ENCODE measurements at places on chromosomes 11 and 22.

GRCh38 chr11:83540112-83540675 lies 254.0 kb upstream of the CCDC90B start:
- no peak for DNase-seq

DNA sequence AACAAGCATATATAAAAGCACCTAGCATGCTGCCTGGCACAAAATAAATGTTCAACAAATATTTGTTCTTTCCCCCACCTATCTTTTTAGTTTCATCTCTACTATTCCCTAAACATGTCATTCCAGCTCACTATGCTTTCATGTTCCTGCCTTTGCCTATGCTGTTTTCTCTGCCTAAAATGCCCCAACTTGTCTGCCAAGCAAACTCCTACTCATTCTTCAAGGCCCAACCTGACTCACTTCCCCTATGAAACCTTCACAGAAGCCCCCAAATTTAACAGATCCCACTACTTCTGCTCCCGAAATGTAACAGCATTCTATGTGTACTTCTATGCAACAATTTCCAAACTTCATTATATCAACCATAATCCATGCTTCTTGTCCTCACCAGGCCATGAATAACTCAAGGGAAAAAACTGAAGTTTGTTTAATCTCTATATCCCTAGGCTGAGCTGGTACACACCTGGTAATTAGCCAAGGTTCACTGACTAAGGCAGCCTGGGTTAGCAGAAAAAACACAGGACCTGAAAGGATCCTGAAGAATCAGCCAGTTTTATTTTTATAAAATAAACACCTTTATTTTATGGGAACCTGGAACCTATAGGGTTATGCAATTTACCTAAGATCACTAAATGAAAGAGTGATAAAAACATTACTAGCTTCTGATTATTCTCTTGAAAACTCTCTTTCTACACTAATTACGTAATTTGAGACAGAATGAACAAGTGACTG lies 72.2 kb downstream of the PAK1 start:
- no peak for DNase-seq

DNA sequence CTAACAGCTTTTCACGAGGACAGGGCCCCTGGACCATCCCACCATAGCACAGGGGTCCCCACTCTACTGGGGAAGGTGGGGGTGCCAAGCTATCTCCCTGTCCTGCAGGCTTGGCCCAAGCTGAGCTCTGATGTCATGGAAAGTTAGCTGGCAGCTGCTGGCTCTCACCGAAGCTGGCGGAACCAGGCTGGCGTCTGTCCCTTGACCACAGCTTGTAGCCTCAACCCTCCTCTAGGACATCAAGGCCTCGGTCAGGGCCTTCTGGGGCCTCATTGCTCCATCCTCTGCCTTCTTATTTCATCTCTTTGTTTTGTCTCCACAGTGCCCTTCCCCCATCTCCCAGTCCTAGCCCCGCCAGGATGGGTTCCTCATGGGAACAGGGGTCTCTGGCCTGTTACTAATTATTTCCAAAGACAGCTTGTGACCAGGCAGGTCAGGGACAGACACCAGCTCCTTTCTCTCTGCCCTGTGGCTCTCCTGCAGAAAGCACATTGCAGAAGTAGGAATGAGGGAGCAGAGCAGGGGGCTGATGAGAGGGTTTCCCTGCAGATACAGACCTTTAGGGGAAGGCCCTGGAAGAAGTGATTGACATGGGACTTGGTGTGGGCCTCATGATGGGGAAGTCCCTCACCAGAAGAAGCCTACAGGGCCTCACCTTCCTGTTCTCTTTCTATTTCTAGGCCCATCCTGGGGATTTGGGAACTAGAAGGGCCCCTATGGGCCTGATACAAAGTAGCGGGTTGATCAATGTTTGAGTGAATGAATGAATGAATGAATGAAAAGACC lies 97.5 kb upstream of the ALX4 start:
- DNase-seq, result no peak

GRCh38 chr22:27874764-27875163 lies 44.3 kb downstream of the PITPNB start:
- no peak for DNase-seq

DNA sequence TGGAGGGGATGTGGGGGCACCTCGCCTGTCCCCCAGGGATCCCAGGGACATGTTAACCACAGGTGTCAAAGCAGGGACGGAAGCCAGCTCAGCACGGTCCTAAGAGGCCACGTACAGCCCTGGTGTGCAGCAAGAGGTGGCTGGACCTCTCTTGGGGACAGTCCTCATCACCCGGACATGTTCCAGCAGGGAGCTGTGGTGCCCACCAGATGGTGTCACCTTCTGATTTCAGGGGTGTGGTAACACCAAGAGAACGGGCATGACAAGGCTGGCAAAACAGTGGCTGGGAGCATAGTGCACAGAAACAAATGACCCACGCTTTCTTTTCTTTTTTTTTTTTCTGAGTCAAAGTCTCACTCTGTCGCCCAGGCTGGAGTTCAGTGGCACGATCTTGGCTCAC lies 25.6 kb upstream of the COMT start:
- DNase-seq, result no peak

DNA sequence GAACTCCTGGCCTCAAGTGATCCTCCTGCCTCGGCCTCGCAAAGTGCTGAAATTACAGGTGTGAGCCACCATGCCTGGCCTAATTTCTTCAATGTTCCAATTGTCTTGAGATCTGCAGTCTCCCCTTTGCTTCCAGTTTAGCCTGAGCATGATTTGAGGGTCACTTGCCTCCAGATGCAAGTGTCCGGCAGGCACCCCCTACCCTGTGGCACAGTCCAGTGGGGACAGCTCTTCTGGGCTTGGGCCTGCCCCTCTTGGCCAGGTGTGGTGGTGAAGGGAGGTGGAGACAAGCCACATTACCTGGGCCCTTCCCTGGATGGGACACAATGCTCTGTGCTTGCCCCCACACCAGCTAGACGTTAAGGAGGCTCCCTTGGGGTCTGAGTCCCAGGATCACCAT lies 21.3 kb upstream of the CACNG2 start:
- no peak for DNase-seq

DNA sequence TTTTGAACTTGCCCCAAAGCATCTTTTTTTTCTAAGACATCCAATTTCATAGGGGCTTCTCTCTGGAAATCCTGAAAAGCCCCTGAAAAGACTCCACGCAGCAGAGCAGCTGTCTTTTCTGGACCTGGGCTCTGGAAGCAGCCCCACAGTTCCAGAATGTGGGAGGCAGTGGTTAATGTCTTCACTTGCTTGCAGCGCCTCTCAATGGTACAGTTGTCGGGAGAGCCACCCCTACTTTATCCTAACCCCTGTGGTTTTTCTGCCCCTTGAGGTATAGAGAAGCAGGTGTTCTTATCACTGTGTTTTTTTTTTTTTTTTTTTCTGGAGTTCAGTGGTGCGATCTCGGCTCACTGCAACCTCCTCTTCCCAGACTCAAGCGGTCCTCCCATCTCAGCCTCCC lies 83.4 kb upstream of the SORL1-AS1 start:
- no peak for DNase-seq

DNA sequence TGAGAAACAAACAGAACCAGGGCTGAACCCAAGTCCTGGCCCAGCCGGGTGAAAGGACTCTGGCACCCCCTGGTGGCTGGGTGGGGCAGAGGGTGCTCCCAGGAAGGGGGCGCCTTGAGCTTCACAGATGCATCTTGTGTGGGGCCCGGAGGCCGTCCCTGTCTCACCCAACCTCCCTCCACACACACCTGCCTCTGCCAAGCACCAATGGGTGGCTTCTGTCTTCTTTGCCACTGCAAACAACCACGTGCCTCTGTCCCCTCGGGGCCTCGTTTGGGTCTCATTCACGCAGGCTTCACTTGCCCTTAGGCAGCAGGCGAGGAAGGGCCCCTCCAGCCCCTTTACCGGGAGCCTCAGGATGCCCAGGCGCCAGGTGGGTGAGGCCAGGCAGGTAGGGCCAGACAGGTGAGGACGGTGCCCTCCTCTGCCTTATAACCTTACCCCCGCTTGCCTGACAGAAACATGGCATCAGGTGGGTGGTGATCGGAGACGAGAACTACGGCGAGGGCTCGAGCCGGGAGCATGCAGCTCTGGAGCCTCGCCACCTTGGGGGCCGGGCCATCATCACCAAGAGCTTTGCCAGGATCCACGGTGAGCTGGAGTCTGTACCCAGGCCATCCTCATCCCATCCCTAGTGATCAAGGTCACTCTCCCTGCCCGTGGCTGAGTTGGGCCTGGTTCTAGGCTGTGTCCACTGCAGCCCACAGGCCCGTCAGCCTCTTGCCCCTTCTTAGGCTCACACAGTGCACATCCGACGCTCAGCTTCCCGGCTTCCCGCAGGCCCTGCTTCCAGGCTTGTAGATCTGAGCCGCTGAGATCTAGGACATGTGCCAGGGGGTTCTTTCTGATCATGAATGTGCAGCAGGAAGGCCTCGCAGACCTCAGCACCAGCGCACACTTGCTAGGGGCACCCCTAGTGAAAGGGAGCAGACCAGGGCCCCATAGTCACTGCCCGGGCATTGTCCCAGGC lies 17.2 kb downstream of the POLR3H start:
- no peak for DNase-seq

DNA sequence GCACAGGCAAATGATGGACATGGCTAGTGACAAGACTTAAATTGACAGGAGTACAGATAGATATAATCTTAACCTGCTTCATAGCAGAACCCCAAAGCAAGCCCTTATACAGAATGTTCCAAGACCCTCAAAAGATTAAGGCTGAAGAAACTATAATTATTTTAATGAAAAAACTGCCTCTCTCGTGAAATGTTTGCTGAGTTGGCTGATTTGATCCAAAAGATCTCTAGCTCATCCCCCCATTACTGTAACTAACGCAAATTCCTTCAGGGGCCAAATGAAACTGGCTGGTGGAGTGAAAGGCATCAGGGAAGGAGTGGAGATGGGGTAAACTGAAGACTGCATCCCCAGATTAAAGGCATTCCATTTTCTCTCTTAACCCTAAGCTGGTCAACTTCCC lies 19.3 kb downstream of the ALG9 start:
- no peak for DNase-seq

GRCh38 chr22:50733521-50734342 lies 4.3 kb upstream of the ACR start:
- DNase-seq, result no peak

- DNase-seq, result no peak
Measured at GRCh38 chr11:14339356-14339755, 19.6 kb downstream of the RRAS2 start.

- DNase-seq, result no peak
Measured at GRCh38 chr11:57777969-57778317, 16.3 kb downstream of the CTNND1 start.

- DNase-seq, result no peak
Measured at GRCh38 chr11:8247312-8247711, 16.4 kb downstream of the LMO1 start.

DNA sequence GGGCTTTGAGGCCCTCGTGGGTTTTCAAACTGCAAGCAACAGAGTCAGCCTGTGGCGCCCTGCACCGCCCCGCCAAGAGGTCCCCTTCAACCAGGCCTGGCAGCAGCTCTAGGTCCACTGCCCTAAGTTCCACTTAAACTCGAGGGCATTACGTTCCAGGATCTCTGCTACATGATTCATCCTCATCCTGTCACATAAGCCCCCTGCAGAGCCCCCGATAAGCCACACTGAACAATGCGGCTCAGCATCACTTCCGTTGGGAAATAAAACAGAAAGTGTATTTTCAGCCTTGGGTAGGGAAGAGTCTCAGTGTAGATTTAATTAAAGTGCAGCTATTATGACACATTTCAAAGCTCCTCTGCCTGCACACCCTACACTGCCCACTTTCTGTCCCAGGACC lies 24.6 kb downstream of the SULT4A1 start:
- no peak for DNase-seq

- DNase-seq, result no peak
Measured at GRCh38 chr11:78365381-78365792, 52.2 kb downstream of the GAB2 start.

DNA sequence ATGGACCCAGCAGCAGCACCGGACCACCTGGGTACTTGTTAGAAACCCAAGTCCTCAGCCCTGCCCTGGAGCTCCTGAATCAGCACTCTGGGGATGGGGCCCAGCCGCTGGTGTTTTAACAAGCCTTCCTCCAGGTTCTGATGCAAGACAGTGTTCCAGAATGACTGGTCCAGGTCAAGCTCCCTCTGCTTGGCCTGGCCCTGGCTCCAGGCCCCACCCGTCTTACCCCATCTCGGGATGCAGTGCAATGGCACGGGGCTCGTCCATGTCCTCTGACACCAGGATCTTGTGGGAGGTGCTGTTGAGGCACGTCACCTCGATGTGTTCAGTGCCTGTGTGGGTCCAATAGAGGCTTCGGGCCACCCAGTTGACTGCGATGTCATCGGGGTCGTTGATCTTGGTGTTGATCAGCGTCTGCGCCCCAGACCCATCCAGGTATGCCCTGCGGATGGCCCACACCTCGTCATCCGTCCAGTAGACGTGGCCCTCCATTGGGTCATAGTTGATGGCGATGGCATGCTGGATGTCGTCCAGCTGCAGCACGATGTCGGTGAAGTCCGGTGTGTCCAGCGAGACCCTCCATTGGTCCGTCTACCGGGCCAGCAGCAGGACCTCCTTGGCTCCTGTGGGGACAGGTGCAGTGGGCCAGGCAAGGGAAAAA lies 140.3 kb downstream of the CRYBB2 start:
- DNase-seq, result no peak

DNA sequence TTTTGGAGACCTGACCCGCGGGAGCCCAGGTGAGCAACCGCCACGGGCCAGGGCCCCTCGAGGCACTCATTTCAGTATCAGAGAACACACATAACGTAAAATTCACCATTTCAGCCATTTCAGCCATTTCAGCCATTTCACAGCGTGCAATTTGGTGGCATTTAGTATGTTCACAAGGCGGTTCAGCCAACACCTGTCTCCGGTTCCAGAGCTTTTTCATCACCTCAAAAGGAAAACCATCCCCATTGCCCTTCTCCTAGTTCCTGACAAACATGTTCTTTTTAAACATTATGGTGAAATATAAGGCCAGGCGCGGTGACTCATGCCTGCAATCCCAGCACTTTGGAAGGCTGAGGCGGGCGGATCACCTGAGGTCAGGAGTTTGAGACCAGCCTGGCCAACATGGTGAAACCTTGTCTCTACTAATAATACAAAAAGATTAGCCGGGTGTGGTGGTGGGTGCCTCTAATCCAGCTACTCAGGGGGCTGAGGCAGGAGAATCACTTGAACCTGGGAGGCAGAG lies 119.3 kb downstream of the KCNQ1 start:
- DNase-seq, result no peak

DNA sequence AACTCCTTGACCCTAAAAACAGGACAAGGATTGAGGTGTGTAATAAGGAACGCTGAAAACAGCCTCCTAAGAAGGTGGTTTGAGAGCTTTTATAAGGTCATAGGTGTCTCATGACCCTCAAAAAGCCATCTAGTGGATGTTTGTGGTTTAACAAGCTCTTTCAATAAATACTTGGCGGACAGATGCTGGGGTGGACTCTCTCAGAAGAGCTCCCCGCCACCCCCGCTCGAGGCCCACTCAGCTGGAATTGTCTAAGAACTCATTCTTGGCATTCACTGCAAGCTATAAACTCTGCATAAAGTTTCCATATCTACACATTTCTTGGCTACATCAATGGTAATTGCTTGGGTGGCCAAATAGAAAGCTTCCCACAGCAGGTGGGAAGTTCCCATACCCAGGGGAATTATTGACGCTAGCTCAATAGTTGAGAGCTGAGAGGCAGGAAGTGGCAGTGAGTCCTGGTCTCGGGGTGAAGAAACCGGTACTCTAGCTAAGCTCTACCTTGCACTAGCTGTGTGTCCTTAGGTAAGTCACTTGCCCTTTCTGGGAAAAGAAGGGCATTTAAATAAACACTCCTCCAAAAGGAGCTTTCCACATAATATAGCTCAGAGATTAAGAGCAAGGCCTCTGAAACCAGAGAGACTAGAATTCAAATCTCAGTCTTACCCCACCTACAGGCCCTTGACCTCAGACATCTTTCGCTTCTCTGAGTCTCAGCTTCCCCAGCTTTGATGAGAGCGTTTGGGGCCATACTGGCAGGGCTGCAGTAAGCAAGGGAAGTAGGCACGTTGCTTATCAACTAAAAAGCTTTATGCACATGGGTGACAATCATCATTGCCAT lies 6.4 kb downstream of the MS4A15 start:
- peak; percentile 65 for DNase-seq

Data from NCI-H774 (cell line).